ENCODE measurements at places on chromosomes 12 and 14.

DNA sequence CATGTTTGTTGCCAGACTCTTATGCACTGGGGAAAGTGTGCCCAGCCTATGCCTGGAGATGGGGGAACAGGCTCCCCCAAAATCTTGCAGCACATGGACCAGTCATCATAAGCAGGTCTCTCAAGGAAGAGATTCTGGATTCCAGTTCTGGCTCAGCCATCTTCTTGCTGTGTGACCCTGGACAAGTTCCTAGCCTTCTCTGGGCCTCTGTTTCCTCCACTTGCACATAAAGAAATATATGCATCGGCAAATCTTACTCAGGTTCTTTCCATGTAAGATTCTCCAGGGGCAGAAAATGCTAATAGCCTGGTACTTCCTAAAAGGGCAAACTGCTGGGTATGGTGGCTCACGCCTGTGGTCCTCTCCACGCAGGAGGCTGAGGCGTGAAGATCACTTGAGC is 7.2 kb downstream of the OAS3 start:
- no peak for DNase-seq

DNA sequence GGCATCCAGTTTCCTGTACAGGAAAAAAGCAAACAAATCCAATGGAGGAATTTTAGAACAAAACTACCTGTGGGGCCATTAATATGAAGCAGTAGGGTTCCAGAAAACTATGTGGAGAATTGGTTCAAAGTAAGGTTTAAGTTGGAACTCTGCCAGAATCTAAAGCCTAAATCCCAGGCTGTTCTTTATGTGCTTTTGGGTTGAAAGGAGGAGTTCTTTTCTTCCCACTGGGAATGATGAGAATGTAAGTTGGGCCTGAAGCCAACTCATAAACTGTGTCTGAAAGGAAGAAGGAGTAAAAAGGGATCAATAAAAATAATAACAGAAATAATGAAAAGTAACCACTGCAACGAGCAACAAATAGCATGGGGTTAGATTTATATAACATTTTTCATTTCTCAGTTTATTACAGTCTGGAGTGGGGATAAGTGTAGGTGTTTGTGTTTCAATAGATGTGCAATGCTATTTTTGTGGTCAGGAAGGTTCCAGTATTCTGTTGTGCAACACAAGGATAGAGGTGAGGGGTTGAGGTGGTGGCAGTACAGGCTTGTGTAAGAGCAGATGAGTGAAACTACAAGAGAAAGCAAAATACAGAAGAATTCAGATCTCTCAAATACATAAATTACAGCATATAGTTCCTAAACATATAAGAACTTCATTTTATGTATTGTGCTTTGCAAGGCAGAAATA is 373.6 kb downstream of the EMP1 start:
- DNase-seq, result no peak

DNA sequence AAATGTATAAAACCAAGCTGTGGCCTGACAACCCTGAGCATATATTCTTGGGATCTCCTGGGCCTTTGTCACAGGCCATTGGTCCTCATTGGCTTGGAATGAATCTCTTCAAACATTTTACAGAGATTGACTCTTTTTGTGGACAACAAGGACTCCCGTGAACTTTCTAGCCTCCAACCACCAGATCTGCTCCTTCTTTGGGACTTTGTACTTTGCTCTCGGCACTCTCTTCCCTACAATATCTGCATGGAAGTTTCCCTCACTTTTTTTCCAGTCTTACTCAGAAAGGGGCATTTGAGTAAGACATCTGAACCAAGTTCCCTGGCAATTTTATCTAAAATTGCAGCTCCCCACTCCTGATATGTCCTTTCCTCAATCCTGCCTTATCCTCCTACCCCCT is 158.8 kb downstream of the PHLDA1 start:
- DNase-seq, result no peak

DNA sequence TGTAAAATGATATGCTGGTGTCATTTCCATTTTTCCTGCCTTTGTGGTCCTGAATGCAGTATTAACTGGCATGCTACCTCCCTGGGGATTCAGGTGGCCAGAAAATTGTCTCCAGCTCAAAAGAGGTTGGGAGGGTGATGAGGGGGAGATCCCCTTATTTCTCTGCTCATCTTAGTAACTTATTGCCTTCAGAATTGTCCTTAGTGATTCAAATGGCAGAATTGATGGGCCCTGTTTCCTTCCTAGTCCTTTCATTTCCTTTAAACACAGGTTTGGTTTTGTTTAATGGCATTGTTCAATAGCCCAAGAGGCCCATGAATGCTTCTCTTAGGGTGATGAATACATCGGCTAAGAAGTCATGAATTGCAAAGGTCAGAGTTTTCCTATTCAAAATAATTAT is 207.0 kb downstream of the SLC41A2 start:
- DNase-seq, result no peak

GRCh38 chr12:122167356-122167925 is 6.6 kb downstream of the IL31 start:
- no peak for DNase-seq

- DNase-seq, result peak; percentile 52
Observed at GRCh38 chr14:64504310-64504896, at the start of gene ZBTB1. ZBTB1 (plus strand) TSS chr14:64504770; CDS start chr14:64521505, 16,735 bp downstream.

DNA sequence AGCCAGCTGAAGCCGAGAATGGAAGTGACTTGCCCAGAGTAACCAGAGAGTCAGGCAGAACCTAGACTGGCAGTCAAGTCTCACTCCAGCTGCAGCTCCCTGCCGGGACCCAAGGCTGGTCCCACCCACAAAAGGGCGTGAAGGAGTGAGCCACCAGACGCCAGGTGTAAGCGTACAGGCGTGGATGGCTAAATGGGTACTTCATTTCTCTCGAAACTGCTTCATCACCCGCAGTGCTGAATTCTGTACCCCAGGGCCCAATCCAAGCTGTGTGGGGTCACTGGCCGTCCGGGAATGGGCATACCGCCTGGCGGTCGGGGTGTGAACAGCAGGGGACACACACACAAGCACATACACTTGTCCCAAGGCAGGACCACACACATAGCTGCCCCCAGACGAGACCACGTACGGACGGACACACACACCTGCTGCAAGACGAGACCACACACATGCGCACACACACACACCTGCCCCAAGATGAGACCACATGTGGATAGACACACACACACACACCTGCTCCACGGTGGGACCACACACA is 34.8 kb downstream of the DEGS2 start:
- DNase-seq, result no peak

GRCh38 chr14:77805706-77806105 is 5.8 kb downstream of the ADCK1 start:
- DNase-seq, result no peak

DNA sequence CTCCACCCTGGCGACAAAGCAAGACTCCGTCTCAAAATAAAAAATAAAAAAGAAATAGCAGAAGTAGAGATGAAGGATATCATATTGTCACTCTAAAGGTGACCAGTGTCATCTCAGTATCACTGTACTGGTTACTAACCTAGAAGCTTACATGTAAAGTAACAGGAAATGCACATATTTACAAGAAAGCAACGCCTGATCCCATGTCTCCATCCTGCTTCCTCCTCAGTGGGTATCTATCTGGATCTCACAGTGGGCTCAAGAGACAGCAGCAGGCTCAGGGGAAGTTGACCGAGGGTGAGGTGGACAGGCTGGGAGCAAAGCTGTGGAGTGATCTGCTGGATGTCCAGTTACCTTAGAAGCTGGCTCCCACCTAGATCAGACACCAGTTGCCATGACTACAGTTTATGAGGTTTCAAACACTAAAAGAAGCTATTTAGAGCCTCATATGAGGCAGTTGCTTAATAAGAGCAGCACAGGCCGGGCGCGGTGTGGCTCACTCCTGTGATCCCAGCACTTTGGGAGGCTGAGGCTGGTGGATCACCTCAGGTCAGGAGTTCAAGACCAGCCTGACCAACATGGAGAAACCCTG is 10.5 kb downstream of the MTRFR start:
- no peak for DNase-seq

- DNase-seq, result no peak
Observed at GRCh38 chr12:1529228-1529861, 65.0 kb downstream of the FBXL14 start.

- peak; percentile 27 for DNase-seq
Observed at GRCh38 chr12:41932470-41932991, 212.1 kb downstream of the GXYLT1 start.

DNA sequence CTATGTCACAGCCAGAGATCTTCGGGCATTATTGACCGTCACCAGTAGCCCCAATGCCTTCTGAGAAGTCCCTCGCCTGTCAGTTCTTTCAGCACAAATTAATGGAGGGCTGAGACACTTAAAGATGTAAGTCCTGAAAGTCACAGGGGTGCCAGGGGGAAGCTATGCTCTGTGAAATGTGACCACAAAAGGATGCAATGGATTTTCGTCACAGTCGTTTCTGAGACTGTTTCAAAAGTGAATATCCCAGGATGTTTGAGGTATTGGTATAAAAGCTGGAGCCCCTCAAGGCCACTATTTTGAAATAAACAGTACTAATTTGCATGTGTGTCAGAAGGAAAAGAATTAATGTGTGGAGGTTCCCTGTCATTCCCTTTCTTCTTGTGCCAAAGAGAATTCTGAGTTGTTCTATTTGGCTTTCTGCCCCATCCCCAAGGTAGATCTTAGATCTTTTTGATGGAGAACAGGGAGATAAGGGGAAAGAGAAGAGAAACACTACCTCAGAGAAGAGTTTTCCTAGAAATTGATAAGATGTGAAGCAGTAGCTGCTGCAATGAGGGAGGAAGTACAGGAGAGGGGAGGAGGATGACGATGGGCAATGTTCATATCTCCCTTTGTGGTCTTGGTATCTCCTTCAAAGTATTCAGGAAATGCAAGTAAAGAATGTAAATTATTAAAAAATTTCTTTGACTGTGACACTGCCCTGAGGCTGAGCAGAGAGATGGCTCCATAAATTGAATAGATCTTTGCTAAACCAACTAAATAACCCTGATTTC is 101.8 kb upstream of the NAP1L1 start:
- no peak for DNase-seq

DNA sequence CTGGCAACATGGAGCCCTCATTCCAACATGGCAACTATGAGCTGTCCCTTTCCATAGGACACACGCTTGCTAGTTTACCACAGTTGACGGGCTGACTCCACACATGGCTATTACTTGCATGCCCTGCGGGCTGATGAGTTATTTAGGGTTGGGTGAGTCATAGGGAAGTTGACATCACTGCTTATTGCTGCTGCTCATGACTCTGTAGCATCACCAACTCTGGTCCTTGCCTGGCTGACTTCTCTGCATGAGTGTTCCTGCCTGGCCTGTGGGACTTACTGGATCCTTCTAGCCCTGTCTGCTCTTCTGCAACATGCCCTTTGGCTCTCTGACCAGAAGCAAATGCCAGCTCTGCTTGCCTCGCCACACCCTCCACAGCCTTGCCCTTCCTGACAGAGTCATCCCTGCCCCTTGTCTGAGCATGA is 199.5 kb downstream of the ANO6 start:
- no peak for DNase-seq

DNA sequence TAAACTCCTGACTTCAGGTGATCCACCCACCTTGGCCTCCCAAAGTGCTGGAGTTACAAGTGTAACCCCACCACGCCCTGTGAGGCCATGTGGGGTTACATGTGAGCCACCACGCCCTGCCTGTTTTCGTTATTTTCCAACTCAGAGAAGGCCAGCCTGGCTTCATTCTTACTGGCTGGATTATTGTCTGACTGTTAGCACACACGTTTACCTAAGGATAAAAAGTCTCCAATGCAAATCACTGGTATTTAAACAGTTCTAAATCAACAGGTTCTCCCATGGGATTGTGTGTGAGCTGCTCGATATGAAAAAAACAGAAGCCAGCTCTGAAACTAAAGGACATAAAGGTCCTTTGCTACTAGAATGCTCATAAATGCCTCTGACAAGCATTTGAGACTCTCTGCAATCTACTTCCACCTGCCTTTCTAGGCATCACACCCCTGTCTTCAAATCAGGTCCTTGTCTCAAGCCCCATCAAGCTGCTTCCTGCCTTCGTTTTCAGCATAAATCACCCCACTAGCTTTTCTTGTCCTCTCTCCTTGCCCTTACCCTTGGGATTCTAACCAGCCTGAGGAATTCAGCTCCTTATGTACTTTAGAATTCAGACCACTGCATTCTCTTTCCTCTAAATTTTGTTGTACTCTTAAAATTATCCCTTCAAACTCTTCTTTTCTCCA is 265.0 kb downstream of the DUSP6 start:
- no peak for DNase-seq

DNA sequence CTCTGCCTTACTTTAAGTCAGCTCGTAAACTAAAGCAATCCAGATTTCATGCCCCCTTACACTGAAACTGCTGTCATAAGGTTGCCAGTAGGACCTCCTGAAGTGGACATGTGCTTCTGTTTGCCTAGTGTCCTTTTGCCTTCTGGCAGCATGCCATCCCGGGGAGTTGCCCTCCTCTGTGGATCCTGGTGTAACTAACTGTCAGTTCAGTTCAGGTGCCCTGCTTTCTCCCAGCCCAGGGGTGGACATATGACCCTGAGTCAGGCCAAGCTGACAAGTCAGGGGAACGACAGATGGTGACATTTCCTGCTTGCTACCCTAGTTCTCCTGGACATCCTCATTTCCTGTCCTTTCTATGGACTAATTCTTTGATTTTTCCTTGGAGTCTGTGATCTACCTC is 25.6 kb downstream of the AKAP6 start:
- DNase-seq, result no peak

DNA sequence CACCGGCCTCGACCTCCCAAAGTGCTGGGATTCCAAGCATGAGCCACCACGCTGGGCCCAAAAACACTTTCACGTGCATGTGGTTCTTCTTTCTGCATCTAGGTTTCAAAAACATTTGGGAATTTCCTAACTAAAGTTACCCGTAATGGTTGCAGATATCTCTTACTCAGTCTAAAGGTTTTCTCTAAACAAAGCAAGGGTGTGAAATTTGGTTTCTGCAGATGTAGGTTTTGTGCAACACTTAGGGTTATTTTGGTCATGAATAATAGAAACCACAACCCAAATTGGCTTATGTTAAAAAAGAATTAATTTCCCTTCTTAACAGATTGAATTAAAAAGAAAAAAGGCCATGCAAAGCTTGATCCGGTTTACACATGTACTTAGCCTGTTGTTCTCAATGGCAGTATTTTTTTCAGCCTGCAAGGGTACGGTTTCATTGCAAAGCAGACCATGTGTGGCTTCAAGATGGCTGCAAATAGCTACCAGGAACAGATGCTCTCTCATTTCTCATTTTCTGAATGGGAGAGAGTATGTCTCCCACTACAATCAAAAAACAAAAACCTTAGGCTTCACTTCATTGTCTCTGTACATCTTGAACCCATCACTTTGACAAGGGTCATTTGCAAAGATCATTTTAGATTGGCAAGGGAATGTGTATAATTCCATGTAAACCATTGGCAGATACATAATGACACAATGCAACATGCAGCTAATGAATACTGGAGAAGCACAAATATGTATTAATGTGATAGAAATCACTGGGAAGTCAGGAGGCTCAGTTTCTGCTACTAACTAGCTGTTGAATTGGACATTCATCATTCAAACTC is 491.2 kb upstream of the FLRT2 start:
- no peak for DNase-seq

Data from esophagus squamous epithelium (tissue), 5 donors.